Stimulated activated CD4-positive, alpha-beta T cell treated with anti-CD3 and anti-CD28 coated beads, TNF-alpha, amount 100 ng/mL, for 1 hour (primary cell): ENCODE measurements at places on chromosomes 13 and 19.

DNA sequence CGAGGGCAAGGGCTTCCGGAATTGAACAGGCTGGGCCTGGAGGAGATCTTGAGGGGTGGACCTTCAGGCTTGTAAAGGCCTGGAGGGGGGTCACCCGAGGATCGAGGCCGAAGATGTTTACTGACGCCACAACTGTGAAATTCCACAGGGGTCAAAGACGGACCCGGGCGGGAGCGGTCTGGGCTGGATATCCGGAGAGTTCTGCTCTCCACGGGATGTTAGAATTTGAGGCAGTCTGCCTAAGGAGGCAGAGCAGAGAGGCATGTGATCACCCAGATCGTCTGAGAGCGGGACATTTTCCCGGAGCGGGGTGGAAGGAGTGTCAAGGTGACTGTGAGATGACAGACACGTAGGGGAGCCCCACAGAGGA is 13.2 kb downstream of the KLHL26 start:
- no peak for DNase-seq

- no peak for DNase-seq
Measured at GRCh38 chr13:34883396-34883795, 58.7 kb upstream of the NBEA start.

- DNase-seq = no peak
Measured at GRCh38 chr13:75860935-75861334, 224.8 kb downstream of the LMO7 start.

GRCh38 chr13:22278336-22278929 is 607.6 kb downstream of the FGF9 start:
- DNase-seq = peak; percentile 49

DNA sequence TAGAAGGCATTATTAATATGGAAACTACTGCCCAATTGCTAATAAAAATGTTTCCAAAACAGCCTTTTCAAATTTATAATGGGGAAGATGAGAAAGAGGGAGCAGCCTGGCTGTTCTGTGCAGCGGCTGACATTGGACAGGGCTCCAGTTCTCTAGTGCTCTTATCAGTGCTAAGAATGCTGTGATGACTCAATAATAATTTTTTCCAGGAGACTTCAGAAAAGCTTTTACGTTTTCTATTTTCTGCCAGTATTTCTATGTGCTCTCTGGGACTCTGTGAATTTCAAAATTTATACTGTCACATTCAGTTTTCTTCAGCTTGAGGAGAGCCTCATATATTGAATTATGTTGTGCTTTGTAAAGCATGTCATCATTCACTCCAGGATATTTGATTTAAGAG is 209.6 kb downstream of the VWA8 start:
- no peak for DNase-seq

DNA sequence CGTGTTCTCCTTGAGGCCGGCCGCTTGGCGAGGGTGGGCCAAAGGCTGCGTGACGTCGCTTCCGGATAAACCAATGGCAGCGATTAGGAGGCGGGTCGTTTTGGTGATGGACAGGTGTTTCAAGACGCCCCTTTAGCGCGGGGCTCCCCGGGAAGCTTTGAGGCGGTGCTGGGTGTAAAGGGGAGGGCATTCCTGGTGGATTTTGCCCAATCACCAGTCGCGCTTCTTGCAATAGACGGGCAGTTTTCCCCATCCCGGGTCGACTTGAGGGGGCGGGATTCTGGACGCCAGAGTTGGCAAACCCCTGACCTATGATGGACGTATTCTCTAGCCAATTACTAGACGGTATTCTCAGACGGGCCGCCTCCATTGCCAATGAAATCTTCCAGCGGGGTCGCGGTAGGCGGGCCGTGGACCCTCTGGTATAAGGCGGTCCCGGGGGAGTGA is 264 bp upstream of the PRMT1 start:
- peak; percentile 97 for DNase-seq

DNA sequence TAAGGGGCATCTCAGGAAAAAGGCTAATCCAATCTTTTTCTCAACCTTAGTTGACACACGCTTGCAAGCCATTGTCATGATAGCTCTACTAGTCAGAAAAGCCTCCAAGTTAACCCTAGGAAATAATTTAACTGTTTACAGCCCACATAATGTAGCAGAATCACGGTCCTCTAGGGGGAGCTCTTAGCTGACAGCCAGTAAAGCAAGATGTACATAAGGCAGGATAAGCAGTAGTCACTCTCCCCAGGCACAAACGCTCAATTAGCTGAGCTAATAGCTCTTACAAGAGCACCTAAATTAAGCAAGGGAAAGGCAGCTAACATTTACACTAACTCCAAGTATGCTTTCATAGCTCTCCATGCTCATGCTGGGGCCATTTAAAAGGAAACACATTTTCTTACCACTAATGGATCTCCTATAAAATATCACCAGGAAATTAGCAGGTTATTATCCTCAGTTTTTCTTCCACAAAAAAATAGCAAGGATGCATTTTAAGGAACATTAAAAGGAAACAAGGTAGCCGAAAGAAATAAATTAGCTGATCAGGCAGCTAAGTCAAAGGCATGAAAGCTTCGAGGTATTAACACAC is 33.7 kb upstream of the ZSCAN5A start:
- DNase-seq = no peak

- DNase-seq = no peak
Measured at GRCh38 chr13:31069808-31070534, 91.7 kb downstream of the HSPH1 start.

DNA sequence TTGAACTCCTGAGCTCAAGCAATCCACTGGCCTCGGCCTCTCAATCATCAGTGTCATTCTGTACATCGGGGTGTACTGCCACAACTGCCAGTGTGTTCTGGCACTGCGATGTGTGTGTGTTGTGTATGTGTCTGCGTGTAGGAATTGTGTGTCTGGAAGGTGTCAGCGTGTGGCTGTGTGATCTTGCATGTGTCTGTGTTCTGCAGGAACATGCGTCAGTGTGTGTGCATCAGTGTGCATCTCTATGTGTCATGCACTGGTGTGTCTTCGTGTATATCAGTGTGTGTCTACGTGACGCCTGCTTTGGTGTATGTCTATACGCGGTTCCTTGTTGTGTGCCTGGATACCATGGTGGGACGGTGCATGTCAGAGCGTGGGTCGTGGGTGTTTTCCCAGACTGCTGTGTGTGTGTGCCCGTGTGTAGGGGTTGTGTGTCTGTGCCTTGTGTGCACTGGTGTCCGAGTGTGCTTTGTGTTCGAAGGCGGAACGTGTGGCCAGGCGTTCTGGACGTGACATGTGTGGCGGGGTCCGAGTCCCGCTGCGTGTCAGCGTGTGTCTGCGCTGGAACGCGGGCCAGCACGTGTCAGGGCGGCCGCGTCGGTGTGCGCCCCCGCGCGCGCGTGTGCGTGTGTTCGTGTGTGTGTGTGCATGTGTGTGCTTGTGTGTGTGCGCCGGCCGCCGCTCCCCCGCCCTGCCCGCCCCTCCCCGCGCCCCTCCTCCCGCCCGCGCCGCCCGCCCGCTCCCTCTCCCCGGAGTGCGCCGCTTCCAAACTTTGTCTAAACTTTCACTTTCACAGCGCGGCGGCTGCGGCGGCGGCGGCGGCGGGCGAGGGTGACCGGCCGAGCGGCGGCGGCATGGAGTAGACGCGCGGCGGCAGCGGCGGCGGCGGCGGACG is at the start of gene NFIX:
NFIX (plus strand) TSS at position 775 of the 895 bp plus-strand sequence. CDS start 363 bp downstream, outside the sequence.
- DNase-seq = peak; percentile 56

- DNase-seq = no peak
Measured at GRCh38 chr19:13119627-13120026, 1.6 kb downstream of the NACC1 start.

- no peak for DNase-seq
Measured at GRCh38 chr13:70884196-70884595, 775.9 kb upstream of the KLHL1 start.

- DNase-seq = no peak
Measured at GRCh38 chr13:42065414-42065813, 17.0 kb downstream of the DGKH start.

GRCh38 chr19:6822311-6822670 is 49.8 kb downstream of the VAV1 start:
- DNase-seq = no peak

DNA sequence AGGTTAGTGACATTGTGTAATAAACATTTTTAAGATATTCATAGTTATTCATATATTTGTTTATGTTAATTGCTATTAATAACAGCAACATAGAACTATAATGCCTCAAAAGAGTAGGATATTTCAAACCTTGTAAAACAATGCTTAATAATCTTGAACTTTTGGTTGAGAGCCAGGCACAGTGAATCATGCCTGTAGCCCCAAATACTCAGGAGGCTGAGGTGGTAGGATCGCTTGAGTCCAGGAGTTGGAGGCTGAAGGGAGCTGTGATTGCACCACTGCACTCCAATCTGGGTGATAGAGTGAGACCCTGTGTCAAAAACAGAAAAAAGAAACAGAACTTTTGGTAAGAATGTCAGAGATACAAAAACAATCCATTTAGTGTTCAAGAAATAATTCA is 213.9 kb upstream of the SLITRK1 start:
- no peak for DNase-seq

GRCh38 chr13:36148446-36148845 is 17.3 kb upstream of the DCLK1 start:
- no peak for DNase-seq

GRCh38 chr19:38728752-38729541 is 15.3 kb downstream of the CAPN12 start:
- DNase-seq = no peak

DNA sequence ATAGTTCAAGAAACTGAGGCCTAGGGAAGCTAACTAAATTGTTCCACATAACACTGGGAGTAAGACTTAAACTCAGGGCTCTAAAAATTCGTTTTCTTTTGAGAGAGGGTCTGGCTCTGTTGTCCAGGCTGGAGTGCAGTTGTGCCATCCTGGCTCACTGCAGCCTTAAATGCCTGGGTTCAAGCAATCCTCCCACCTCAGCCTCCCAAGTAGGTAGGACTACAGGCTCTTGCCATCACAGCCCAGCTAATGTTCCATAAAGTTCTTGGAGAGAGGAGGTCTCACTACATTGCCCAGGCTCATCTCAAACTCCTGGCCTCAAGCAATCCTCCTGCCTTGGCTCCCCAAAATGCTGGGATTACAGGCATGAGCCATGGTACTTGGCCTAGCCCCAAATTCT is 10.7 kb downstream of the ZMYM5 start:
- no peak for DNase-seq

- DNase-seq = no peak
Measured at GRCh38 chr19:35442091-35442490, 6.0 kb upstream of the FFAR2 start.

- no peak for DNase-seq
Measured at GRCh38 chr13:94859811-94860210, 147.5 kb upstream of the SOX21 start.

DNA sequence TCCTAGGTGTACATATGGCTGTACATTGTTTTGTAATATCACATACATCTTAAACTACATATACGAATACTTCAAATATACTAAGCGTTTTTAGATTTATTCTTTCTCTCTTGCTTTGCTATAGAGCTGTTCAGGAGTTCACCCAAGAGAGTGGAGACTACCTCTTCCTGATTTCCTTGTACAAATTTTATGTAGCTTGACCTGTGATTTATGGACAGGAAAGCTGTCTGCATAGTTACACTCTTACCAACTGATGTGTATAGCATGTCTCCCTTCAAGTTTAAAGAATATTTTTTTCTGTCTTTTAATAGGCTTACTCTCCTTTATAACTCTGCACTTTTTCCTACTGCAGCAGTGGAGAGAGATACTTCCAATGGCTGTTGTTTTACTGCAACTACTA is 428.7 kb downstream of the NDFIP2 start:
- no peak for DNase-seq

GRCh38 chr13:75418997-75419396 is 63.0 kb downstream of the TBC1D4 start:
- no peak for DNase-seq

DNA sequence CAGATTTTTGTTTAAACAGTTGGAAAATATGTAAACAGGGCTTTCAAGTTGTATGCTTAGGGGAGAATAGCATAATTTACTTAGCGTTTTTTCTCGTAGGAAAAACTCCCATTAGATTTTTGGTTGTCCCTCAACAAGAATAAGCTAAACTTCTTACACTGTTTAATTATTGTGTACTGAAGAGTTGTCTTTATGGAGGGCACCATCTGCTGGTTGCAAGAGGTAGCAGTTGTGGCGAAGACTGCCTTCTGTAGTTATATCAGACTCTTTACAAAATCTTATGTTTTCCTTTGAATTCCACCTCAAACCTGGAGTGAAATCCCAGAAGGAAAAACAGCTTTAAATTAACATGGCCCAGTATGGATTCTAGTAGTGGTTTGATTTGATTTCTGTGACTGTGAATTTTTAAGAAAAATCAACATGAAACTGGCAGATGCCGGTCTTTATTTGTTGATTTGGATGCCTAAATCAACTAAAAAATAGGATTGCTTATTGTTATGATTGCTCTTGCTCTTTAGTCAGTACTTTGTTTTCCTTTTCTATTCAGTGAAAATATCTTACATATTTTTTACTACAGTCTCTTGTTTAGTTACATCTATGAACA is 53.4 kb downstream of the PDS5B start:
- DNase-seq = no peak

DNA sequence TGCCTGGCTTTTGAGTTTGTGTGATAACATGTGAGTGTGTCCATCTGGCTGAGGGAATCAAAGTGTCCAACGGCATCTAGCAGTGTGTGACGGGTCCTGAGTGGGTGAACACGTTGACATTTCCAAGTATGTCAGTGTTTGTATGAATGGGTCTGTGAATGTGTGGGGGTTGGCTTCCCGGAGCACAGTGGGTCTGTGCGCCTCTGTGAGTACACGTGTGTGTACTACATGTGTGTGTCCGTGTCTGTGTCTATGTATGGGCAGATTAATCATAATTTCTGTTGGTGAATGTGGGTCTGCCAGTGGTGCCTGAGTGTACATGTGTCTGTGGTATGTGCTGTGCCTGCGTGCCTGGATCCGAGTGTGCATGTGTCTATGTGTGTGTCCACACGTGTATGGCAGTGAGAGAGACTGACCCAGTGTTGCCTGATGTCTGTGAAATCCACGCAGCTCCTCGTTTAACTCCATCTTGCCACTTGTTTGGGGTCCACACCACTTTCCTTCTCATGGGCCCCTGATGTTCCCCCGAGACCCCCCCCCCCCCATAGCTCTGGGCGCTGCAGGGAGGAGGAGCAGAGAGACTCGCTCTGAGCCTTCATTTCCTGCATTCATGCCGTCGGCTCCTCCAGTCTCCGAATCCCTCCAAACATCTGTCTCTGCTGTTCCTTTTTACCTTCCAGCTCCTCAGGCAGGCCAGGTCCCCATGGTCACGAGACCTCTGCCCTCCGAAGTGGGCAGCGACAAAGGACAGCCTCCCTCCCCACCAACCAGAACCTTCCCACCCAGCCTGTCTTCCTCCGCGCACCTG is 5.3 kb downstream of the CCDC8 start:
- no peak for DNase-seq

- no peak for DNase-seq
Measured at GRCh38 chr13:99118179-99118578, 82.5 kb upstream of the UBAC2 start.

GRCh38 chr13:114108894-114109293 is 23.5 kb downstream of the RASA3 start:
- no peak for DNase-seq

GRCh38 chr13:28048768-28049167 is 51.6 kb downstream of the FLT3 start:
- DNase-seq = no peak
